ENCODE measurements at places on chromosomes 6 and 20.

DNA sequence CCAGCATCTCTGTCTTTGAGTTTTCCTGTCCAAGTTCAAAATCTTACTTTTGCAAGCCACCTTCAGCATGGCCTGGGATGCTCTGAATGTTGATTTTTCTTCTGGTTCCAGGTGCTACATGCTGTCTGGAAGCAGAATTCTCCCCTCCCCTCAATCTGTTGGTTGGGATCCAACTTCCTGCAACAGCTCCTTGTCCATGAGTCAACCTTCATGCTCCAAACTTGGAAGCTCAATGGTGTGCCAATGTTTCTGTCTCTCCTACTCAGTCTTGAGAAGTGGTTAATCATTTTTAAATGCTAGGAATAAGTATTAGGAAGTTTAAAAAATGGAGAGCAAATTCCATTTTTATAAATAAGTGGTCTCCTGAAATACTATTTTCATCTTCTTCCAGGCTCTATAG lies 33.2 kb upstream of the PLEKHG1 start:
- DNase-seq: no peak

- no peak for DNase-seq
Observed at GRCh38 chr20:2757001-2757400, 43.4 kb downstream of the CPXM1 start.

DNA sequence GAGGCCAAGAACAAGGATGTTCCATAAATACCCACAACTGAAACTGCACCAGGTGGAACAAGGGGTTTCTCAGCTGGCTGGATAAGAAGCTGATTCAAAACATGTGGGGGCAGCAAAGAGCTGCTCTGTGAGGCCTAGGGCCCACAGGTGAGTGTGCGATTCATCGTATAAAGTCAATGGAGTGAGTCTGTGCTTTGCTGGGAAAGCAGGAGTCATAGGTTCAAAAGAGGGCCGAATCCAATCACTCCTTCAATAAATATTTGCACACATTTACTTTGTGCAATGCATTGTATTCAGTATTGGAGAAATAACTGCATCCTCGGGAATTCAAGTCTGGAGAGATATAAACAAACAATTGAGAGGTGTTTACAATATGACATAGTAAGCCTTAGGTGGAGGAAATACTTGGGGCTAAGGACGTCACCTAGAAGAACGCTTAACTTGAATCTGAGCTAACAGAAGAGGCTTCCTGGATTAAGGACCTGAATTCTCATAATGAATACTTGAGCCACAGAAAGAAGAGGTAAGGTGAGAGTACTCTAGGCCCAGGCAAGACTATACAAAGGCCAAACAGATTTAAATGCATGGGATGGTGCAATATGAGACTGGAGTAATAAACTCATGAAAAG lies 83.7 kb upstream of the TMEM30A start:
- no peak for DNase-seq

GRCh38 chr6:26295691-26296555 lies 69.1 kb upstream of the BTN3A2 start:
- no peak for DNase-seq

DNA sequence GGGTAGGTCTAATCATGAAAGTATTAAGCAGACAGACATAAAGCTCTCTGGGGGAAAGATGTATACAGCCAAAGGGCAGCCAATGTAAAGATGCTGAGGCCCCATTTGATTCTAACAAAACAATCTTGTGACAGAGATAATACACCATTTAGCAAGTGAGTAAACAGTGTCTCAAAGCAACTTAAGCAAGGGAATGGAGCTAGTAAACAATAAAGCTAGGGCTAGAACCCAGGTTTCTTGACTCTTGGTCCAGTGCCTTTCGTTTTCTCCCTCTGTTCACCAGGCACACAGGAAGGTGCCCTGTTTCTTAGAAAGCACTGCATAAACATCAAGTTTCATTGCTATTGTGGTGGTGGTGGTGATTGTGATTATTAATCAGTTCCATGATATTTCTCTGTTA lies 5.1 kb downstream of the ELOVL2 start:
- no peak for DNase-seq

- no peak for DNase-seq
Observed at GRCh38 chr20:40331807-40332560, 357.1 kb downstream of the MAFB start.

- no peak for DNase-seq
Observed at GRCh38 chr6:112310439-112311125, 36.5 kb upstream of the RFPL4B start.

DNA sequence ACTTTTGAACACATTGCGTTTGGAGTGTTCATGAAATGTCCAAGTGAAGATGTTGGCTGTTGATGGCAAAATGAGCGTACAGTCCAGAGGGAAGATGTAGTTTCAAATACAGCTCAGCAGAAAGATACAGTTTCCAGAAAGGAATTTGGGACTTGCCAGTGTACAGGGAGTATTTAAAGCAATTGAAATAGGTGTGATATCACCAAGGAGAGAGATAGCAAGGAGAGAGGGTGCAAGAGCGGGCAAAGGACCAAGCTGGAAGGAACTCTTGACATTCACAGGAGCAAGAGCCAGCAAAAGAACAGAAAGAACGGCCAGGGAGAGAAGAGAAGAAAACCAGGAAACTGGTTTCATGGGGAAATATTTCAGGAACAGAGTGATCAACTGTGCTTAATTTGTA lies 47.8 kb downstream of the CARMIL1 start:
- DNase-seq: no peak

DNA sequence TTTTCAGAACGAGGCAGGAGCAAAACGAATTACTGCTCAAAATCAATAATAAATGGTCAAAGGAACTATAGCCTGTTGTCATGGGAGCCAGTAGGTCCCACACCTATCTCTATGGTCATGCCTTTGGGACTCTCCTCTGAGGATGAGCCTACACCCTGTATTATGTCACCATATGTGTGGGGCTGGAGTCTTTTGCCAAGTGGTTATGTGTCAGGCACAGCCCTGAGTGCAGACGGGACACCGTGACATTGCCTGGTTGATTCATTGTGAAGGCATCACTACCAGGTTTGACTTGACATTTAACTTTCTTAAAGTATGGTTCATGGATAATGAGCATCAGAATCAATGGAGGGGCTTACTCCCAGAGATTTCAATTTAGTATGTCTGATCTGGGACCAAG lies 23.6 kb downstream of the BMP6 start:
- no peak for DNase-seq
